ENCODE measurements at places on chromosomes 3 and 15. TPM values are rescaled to one million over a fixed set of nuclear protein-coding genes. Genes with fewer than 3 reads are reported as not detected.

The IMPG2 gene
- 0.05 TPM for total RNA-seq

The EDEM1 gene
- total RNA-seq, result 187 TPM

The C3orf49 gene
- not detected for total RNA-seq

The NOX5 gene
- total RNA-seq, result 0.21 TPM

DNA sequence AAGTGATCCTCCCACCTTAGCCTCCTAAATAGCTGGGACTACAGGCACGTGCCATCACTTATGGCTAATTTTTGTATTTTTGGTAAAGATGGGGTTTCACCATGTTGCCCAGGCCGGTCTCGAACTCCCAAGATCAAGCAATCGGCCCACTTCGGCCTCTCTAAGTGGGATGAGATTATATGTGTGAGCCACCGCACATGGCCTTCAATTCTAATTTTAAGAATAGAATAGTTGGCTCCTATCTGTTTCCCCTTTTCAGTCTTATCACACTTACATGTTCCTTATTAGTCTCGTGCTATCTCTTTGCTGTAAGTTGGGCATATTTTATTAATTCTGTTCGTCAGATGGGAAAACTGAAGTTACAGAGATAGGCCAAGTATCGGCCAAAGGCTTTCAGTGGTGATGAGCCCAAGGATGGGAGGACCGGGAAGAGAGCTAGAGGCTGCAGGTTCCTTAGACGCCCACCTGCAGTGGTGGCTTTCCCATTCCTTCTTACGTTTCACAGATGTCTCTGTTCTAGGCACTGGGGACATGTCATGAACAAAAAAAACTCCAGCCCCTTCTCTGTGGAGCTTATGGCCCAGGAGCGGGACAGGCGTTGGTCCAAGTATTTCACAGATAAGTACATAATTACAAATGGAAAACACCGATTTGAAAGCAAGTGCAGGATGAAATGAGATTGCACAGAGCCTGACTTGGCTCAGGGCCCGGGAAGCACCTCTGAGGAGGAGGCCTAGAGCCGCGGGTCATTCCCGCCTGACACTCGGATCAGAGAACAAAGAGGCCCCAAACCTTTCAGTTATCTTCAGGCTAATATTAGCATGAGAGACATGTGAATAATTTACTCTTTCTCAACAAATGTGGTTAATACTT, 91.1 kb upstream of the KLF13 start:
- no peak for DNase-seq

GRCh38 chr3:100046986-100047385, 67.3 kb downstream of the FILIP1L start:
- no peak for DNase-seq

- peak; percentile 86 for DNase-seq
These were observed 17.2 kb upstream of the ANKDD1A start for GRCh38 chr15:64894395-64895056.

DNA sequence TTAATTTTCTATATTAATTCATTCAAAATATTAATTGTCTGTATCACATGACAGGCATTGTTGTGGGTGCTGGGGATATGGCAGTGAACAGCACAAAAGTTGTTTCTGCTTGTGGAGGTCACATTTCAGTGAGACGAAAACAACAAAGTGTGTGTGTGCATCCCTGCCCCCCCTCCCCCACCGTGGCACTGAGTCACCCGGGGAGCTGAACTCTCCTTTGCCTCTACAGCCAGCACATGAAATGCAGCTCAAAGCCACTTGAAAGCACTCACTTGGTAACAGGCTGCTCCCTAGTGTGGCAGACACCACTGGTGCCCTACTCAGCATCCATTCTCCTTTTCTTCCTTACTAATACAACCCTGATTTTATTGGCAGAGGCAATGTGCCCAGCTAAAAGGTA, 16.9 kb upstream of the SCAMP5 start:
- DNase-seq, result no peak

DNA sequence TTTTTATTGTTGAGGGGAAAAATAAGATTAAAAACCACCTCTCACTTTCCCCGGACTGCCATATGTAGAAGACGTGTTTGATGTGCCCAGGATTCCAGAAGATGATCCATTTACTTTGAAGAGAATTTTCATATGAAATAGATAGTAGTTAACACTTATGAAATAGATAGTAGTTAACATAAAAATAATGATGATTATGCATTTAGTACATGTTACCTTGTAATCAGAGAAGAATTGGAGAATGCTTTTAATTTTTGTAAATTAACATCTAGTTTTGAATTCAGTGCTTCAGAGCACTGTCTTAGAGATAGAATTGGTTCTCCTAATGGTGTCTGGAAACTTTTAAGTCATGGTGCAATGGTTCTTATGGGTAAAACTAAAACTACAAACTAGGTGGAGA, 46.1 kb upstream of the CRTC3 start:
- DNase-seq, result no peak

DNA sequence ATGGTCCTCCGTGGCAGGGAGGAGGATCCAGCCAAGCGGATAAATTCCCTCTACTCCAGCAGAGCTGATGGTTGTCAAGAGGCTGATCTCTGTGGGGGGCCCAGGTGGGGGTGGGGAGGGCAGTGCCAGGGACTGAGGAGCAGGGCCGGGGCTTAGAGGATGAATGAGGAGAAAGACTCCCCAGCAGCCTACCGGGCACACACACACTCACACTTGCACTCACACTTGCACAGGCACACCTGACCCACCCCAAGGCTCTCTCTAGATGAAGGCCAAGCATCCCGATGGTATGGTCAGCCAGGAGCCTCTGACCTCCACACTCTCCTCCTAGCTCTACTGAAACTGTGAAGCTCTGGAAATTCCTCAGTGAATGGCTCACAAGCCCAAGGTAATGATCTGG, 131.3 kb upstream of the PRR20G start:
- no peak for DNase-seq

GRCh38 chr3:79097964-79098660, 669.7 kb downstream of the ROBO1 start:
- DNase-seq, result no peak

GRCh38 chr15:99059010-99059981, 45.6 kb upstream of the SYNM start:
- peak; percentile 34 for DNase-seq

DNA sequence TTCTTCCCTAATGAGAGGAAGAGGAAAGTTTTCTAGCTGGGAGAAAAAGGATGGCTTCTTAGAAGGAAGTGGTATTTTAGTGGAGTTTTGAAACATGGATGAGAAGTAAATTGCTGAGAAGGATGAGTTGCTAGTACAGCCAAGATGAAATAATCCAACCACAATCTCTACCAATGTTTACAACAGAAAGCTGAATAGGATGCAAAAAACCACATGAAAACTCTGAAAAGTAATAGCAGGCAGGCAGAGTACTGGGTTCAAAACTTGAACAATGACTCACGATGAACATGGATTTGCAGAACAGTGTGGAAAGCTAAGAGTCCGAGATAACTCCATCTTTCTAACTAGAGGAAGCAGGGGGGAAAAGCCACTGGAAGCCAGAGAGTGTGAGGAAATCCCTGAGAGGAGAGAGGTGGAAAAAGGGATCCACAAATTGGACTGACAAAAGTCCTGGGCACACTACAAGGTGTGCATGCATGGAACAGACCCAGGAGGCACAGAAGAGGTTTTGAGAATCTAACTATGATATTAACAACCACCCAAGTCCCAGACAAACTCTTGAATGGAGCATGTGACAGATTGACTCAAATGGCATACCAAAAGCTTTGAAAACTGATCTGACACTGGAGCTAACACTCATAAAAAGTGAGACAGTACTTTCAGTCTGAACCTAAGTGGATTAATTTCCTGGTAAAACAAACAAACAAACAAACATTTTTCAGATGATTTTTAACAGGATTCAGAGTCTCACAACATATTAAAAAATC, 76.7 kb downstream of the ST6GAL1 start:
- DNase-seq, result no peak

- DNase-seq, result no peak
These were observed 88.5 kb downstream of the XXYLT1 start for GRCh38 chr3:195182470-195182795.

GRCh38 chr15:47409600-47409999, 307.7 kb upstream of the SEMA6D start:
- no peak for DNase-seq

DNA sequence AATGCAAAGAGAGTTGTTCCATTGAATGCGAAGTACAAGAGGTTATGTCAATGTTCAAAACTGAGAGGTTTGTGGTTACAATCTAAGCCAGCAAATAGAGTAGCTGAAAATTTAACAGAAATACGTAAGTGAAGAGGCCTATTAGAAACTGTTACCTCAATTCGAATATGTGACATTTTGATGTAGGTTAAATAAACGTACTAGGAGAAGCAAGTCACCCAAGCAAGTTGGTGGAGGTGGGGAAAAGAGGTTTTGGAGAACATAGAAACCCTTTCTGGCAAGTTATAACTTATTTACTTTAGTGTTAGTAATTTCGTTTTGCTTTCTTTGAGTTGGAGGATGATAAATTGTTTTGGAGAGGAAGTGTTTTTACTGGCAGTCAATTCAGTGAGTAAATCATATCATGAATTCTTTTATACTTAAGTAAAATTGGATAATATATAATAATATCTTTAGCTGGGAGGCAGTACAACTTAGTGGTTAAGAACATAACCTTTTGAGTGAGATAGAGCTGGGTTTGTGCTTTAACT, 91.2 kb upstream of the NAALADL2 start:
- DNase-seq, result no peak

GRCh38 chr15:58608711-58609110, 140.8 kb downstream of the ADAM10 start:
- DNase-seq, result no peak
